NCI-H1092 treated with DMSO at 0.1 percent for 48 hours (cell line): ENCODE measurements at places on chromosomes 5 and 9.

DNA sequence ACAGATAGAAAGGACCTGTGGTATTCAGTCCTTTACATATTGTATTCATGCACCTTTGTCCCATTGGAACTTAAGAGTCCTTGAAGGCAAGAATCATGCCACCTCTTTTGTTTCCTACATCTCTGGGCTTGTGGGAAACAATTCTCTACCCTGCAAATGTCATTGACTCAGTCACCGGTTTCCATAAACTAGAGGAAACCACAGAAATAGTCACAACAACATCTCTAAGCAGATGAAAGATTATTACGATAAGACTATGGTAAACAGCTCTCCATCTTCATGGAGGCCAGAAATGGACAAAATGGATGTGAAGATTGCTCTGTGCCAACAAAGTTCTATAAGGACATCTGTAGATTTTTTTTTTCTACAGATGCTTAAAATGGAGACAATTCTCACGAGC is 165.5 kb downstream of the PIK3R1 start:
- DNase-seq, result no peak

- no peak for DNase-seq
Observed at GRCh38 chr5:154559398-154560276, 81.6 kb upstream of the HAND1 start.

DNA sequence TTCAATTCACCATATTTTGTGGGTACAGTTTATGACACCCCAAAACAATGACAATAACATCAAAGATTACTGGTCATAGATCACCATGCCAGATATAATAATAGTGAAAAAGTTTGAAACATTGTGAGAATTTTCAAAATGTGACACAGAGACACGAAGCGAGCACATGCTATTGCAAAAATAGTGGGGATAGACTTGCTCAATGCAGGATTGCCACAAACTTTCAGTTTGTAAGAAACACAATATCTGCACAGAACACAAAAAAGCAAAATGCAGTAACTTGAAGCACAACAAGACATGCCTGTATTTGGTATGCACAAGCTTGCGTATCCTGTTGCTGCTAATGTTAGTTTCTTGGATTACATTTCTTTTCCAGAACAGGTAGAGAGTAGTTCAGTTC is 35.8 kb downstream of the ARHGEF28 start:
- DNase-seq, result no peak

GRCh38 chr5:179734536-179735164 is 2.0 kb downstream of the MAML1 start:
- DNase-seq, result no peak

- peak; percentile 57 for DNase-seq
Observed at GRCh38 chr9:130940693-130941576, 1.9 kb upstream of the FIBCD1 start.

GRCh38 chr5:54523534-54523933 is 6.0 kb downstream of the SNX18 start:
- no peak for DNase-seq

DNA sequence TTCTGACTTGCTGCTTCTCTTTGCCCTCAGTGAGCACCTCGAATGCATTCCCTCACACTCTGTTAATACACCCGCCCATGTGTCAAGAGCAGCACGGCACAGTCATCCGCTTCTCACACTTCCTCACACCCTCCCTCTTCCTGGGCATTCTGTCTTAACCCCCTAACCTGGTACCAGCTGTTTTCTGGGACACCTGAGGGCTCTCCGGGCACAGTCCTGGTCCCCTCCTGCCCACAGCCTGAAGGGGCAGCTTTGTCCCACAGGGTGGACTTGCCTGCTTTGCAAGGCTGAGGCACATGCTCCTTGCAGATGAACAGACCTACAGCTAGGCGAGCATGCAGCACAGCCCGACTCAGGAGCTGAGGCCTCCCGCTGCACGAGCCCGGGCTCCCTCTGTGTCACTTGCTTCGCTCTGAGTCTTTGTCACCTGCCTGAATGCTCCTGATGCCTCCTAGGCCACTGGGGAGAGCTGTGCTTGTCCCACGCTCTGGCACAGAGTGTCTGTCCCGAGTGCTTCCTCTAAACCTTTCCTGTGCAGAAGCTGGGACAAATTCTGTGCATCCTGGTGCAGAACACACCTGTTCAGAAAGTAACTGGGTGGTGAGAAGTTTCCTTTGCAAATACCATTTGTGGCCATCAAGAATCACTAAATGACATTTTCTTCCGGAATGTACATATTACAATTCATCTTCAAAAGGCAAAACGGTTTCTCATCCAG is 47.8 kb downstream of the AHRR start:
- DNase-seq, result no peak

DNA sequence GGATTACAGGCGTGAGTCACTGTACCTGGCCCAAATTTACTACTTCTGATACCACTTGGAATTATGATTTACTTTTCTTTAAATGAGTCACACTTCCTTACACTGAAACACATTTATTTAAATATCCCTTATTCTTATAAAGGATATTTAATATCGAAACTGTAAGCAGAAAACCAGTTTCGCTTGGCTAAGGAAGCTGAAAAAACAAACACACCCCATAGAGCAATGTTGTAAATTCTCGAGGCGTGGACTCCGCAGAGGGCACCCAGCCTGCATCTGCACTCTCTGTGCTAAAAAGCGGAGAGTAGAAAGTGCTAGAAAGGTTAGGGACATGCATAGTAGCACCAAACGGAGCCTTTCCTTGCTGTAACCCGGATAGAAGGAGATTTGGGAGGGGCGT is 86.5 kb downstream of the HMCN2 start:
- no peak for DNase-seq

DNA sequence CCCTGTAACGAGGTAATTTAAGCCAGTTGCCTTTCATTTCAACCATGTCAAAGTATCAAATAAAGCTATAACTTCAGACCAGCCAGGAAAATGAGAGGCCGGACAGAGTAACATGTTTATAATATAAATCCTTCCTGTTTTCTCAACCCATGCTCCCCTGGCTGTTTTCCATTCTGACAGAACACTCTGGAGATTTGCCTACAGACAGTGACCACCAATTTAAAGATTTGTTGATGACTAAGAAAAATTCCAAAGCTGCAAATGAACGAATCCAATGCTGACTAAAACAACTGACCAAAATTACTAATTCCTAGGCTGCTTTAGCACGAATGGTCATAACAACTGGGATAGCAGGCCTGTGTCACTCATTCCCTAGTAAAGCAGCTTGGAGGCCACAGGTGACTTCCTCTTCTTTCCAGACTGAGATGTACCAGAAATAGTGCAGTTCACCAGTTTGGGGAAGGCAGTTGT is 141.4 kb downstream of the AOPEP start:
- no peak for DNase-seq

DNA sequence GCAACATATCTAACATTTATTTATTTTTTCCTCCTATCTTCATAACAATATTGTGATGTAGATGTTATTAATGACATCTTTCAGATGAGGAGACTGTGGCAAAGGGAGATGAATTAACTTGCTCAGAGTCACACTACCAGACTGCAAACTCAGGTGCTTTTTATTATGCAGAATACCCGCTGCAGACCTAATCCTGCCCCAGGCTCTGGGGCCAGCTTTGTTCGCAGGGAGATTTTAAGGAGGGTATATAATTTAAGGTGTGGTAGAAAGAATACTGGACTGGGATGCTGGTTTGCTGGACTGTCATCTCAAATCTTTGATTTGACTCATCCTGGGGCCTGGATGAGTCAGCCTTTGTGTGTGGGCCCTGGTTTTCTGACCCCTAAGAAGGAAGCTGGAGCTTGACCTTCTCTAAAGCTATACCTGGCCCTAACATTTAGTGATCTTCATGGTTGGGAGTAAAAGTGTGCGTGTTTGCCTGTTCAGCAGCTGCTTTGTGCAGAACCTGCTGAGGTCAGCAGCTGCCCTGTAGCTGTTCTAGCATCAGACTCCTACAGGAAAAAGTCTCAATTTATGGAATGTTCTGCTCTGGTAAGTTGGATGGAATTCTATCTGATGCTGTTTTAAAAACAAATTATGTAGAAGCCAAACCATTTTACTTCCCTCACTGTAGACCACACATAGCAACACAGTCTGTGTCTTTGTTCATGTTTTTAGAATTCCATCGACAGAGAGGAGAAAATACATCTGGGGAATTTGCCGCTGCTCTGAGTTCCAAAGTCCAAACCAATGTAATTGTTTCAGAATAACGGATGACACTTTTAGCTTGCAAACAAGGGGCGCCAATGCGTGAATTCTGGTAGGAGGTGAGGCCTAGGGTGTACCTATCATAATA is 4.5 kb downstream of the SLC36A1 start:
- no peak for DNase-seq

- no peak for DNase-seq
Observed at GRCh38 chr5:3129252-3129651, 377.8 kb upstream of the IRX2 start.

DNA sequence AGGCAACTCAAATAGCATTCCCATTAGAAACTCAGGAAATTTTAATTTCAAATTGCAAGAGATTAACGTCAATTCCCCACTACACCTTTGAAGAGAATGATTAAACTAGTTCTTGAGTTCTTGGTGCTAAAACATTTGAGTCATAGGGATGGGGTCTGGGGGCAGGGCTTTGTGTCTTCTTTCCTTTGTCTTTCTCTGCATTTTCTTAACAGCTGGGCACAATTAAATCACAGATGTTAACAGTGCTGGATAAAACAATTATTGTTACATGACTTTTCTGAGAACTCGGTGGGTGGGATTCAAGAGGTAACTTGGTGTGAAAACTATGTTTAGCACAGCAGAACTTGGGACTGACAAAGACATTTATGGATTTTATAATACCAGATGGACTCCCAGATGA is 351.9 kb upstream of the TNC start:
- no peak for DNase-seq

- DNase-seq, result peak; percentile 65
Observed at GRCh38 chr5:26666371-26666770, 372.0 kb downstream of the CDH9 start.

DNA sequence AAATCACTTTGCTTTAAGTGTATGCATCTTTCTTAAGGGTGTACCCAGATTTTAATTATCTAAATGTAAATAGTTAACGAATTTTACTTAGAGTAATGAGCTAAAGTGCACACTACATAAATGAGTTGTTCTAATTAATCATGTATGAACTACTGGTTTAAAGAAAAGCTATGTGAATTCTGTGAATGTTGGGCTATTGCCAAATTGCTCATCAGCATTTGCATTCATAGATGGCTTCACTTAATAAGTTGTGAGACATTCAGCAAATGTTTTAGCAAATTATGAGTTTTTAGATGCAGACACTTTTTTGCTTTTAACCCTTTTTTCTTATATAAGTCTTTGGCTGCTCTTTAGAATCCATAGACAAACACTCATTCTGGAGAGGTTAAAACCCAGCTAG is 175.7 kb downstream of the PBX3 start:
- no peak for DNase-seq

GRCh38 chr5:32319392-32319791 is 6.7 kb upstream of the MTMR12 start:
- DNase-seq, result no peak

DNA sequence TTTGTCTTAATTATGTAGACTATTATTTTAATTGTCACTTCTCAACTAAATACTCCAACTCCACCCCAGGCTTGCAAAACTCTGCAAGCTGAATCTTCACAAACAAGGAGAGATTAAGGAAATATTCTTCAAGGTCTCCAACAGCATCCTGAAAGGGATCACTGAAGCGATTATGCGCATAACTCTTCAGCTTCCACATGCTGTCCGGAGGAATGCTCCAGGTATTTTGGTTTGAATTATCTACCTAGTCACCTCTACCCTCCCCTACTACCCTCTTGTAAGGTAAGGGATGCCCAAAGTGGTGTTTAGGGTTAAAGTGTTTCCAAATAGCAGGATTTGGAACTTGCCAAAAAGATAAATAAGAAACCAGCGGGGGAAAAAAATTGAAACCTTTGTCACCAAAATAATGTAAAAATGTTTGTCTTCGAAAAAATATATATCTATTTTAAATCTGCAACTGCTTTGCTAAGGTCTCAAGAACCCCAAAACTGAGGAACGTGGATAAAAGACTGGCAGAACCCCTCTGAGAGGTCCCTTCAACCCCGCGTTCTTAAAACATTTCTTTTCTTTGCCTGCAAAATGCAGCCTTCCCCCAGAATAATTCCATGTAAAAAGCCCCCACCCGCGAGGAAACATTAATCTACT is 11.6 kb downstream of the PTCH1 start:
- DNase-seq, result no peak

- no peak for DNase-seq
Observed at GRCh38 chr5:114419959-114420358, 58.1 kb downstream of the KCNN2 start.

GRCh38 chr5:1435369-1435768 is 9.9 kb downstream of the SLC6A3 start:
- DNase-seq, result no peak

GRCh38 chr5:56910210-56910965 is 992 bp downstream of the SETD9 start:
- DNase-seq, result peak; percentile 74

- peak; percentile 52 for DNase-seq
Observed at GRCh38 chr9:97398999-97399758, 12.7 kb upstream of the TDRD7 start.

GRCh38 chr9:22131817-22132216 is 122.7 kb upstream of the CDKN2B start:
- no peak for DNase-seq

DNA sequence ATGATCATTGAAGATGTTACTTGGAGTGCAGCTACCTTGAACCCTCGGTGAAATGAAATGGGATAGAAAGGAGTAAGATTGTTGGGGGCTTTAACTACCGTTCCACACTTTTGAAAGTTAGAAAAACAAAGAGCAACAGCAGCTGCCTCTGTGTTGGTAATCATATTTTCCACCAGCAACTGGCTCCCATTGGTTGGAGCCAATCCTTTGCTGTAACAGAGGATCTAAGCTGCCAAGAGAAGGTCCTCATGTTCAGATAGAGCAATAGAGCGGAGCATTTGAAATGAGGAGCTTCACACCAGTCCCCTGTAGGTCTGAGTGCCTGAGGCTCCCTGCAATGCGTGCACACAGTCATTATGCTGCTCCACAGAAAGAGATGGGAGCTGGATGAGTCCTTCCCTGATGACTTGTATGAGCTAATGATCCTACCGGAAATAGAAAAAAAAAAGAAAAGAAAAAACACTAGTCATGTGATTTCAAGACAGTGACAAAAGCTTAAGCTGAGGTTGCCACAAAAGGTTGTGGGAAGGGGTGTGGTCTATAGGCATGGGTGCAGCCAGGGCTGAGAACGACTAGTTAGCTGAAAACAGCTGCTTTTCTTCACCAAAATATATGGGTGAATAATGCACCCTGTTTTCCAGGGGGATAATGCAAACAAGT is 300.7 kb downstream of the MLLT3 start:
- no peak for DNase-seq
